ENCODE measurements at places on chromosomes 7 and 10. TPM values are rescaled to one million over a fixed set of nuclear protein-coding genes. Genes with fewer than 3 reads are reported as not detected.
A peak's percentile ranks its signal among the peaks of the same experiment; 100 is the strongest.

Gene GPR146
- total RNA-seq, result 69.9 TPM

Gene GHRHR
- not detected for total RNA-seq

Gene GPR141
- total RNA-seq, result not detected

- no peak for DNase-seq
Measured at GRCh38 chr10:52129410-52130178, 184.5 kb upstream of the DKK1 start.

GRCh38 chr10:122780391-122780790, 65.3 kb downstream of the CUZD1 start:
- DNase-seq, result peak; percentile 45

Gene LIPK
- not detected for total RNA-seq

DNA sequence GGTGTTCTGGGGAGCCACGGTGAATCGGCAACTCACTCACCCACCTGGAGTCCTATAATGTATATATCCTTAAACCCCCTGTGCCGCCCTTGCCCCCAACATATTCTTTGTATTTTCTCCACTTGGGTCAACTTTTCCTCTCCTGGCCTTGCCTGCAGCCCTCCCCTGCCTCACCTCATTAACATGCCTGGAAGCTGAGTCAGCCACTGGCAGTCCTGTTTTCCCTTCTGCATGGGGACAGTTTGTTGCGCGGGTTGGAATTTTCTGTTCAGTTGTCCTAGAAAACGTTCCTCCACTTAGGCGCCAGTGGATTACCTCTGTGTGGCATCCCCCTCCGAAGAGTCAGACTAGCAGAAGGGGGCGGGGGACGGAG, 97.4 kb downstream of the C10orf105 start:
- peak; percentile 64 for DNase-seq

Gene TRIM73
- total RNA-seq, result 0.60 TPM

GRCh38 chr10:35614312-35614711, 9.2 kb downstream of the GJD4 start:
- DNase-seq, result no peak

Gene PGAM2
- 0.51 TPM for total RNA-seq

DNA sequence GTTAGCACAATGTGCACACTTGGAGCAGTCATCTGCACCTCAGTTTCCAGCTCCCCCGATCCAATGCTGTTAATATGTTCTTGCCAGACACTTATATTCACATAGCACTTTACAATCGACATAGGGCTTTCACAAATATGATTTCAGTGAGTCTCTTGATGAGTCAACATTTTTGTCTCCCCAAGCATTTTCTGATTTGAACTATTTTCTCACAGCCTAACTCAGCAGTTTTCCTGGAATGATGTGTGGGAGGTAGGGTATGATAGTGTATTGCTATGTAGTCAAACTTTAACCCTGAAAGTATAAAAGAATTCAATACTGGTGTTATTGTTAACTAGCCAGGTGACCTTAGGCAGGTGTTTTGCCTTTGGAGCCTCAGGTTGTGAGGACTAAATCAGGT, 82.5 kb upstream of the LRGUK start:
- no peak for DNase-seq

Gene BAZ1B
- 72.5 TPM for total RNA-seq

- DNase-seq, result peak; percentile 41
Measured at GRCh38 chr7:106031300-106032035, 68.4 kb downstream of the CDHR3 start.

Gene GARIN1A
- total RNA-seq, result 0.14 TPM

Gene MUC3A
- total RNA-seq, result not detected

DNA sequence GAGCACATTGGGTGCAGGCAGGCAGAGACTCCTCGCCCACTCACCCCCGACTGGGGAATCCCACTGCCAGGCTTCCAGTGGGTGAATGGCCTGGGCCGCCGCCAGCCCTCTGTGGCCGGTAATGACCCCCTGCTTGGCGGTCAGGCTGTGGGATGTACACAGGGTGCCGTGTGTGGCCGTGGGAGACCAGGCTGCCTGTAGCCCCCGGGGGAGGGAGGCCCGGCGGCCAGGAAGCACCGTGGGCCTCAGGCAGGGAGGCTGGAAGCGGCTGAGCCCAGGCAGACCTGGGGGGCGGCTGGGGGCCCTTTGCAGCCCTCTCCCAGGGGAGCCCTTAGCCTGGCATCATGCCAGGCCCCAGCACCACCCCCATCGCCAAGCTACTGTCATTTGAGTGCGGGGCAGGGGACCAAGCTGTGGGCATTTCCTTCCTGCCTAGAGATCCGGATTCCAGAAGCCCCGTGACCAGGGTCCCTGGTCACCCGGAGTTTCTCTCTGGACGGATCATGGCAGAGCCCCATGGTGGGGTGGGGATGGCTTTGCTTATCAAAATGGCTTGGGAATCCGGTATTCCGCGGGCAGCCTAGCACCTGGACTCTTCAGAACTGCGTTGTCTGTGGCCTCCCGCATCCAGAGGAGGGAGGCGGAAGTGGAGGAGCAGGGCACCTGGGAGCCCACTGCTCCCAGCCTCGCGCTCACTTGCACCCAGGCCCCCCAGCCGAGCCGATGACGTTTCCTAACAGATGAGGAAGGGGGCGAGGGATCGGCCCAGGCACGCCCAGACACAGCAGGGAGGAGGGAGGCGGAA, 1.1 kb downstream of the TTYH3 start:
- peak; percentile 69 for DNase-seq
